ENCODE measurements at places on chromosomes 6 and 20.

- DNase-seq = no peak
These were observed 431.5 kb upstream of the ARID1B start for GRCh38 chr6:156345700-156346099.

GRCh38 chr6:13579911-13580310 is 5.5 kb downstream of the SIRT5 start:
- no peak for DNase-seq

DNA sequence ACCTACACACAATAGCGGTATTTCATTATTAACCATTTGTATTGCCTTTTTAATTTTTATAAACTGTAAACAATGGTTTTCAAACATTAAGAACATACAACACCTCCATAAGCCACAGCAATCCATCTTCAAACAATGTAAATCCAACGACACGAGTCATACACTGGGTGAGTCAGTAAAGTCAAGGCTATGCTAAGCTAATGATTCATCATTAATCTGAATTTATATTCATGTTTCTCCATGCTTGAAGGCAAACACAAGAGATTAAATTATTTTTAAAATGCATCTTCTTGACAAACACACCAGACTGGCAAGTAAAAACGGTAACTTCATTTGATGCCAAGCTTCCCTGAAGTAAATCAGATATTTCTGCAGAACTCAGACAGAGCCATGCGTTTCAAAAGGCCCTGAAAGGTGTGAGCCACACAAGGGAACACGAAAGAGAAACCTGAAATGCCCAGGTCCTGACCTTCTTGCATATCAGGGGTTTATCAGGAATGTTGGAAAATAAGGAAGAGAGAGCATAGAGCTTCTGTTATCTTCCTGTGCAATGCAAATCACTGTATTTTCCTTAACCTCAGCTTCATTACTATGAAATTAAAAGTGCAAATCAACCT is 162.5 kb downstream of the ALDH8A1 start:
- no peak for DNase-seq

- no peak for DNase-seq
These were observed 775.1 kb upstream of the NRSN1 start for GRCh38 chr6:23350752-23351453.

DNA sequence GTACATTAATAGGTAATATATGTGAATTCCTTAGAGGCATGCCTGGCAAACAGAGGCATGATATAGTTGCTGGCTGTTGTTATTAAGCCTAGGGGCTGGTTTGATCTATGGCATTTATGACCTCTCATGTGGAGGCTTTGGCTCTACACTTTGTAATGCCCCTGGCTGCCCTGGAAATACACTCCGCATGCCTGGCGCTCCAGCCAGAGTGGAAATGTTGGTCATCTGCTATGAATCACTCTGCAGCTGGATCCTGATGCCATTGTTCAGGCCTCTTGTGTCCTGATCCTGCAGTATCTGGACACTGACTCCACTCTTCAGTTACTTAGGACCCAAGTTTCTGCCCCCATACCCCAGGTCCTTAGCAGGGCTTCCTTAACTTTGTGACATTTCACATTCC is 200.5 kb upstream of the PCSK2 start:
- no peak for DNase-seq

- DNase-seq = no peak
These were observed 2.5 kb upstream of the MANEA start for GRCh38 chr6:95574811-95575210.
